Stimulated activated CD8-positive, alpha-beta memory T cell treated with anti-CD3 and anti-CD28 coated beads, Interleukin-4, amount 100 ng/mL, for 1 hour (primary cell): ENCODE measurements at places on chromosomes 1 and 21.

DNA sequence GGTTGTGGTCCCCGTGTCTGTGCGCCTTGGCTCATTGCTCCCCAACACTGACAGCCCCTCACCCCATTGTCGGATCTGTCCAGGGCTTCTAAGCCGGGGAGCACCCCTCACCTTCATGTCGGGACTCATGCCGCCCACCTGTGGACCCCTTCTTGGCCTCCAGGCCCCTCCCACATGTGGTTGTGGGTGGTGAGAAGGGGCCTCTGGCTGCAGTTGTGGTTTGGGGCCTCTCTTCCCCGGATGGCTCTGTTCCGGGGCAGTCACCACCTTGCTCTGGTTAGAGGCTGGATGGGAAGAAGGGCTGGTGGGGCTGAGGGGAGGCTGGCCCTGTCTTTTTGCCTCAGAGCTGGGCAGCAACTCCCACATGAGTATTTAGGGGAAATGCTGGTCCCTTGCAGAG, 158.6 kb upstream of the C1orf174 start:
- DNase-seq = no peak

DNA sequence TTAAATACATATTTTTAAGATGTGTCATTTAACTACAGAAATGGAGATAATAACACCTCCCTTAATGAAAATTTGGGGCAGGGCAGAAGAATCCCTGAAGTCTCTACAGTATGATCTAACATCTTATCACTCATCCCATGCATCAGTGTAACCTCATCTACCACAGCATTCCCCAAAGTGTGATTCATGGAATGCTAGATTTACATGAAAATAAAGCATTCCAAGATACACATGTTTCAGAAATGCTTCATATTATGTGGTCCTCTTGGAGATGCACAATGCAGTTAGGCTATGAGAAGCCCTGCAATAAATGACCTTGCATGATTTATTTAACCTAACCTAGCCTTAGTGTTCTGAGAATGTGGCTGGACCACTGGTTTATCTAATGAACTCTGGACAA, 166.9 kb upstream of the SYT6 start:
- DNase-seq = no peak

DNA sequence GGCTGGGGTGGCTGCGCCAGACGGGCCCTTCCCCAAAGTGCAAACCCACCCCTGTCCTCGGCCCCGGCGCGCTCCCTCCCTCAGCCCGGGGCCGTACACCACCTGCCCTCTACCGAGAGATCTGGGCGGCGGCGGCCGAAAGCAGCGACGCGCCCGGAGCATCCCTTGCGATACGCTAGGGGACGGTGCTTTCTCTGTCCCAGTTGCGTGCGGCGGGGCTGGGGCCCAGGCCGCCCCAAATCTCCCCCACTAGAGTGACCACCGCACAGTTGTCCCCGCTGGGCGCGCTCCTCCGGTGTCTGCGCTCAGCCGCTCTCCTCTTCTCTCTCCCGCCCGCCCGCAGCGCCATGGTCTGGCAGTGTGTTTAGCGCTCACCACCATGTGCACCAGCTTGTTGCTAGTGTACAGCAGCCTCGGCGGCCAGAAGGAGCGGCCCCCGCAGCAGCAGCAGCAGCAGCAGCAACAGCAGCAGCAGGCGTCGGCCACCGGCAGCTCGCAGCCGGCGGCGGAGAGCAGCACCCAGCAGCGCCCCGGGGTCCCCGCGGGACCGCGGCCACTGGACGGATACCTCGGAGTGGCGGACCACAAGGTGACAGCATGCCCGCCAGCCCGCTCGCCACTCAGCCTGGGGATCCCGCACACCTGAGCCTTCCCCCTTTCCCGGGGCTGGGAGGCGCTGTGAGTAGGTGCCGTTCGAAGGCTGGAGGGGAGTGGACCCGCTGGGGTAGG, 1.0 kb downstream of the ST6GALNAC5 start:
- DNase-seq = no peak

- DNase-seq = no peak
Measured at GRCh38 chr1:33410091-33410701, 20.7 kb downstream of the PHC2 start.

DNA sequence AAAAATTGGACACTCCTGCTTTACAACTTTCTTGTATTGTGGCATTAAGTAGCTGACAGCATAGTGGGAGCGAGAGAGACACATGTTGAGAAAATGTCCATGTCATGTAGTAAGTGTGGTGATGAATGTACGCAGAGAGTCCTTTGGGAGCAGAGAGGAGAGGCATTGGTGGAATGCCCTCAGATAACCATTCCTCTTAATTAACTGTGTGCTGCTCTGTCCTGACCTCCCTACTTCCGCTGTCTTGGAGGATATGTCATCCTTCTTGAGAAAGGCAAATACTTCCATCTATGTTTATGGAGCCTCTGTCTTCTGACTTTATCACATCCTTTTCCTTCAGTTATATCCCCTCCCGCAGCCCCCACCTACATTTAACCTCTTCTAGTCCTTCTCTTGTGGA, 38.4 kb downstream of the F3 start:
- DNase-seq = no peak

GRCh38 chr1:35564037-35564883, 6.7 kb downstream of the NCDN start:
- peak; percentile 67 for DNase-seq

GRCh38 chr1:9228609-9229008, 6.0 kb upstream of the H6PD start:
- no peak for DNase-seq

DNA sequence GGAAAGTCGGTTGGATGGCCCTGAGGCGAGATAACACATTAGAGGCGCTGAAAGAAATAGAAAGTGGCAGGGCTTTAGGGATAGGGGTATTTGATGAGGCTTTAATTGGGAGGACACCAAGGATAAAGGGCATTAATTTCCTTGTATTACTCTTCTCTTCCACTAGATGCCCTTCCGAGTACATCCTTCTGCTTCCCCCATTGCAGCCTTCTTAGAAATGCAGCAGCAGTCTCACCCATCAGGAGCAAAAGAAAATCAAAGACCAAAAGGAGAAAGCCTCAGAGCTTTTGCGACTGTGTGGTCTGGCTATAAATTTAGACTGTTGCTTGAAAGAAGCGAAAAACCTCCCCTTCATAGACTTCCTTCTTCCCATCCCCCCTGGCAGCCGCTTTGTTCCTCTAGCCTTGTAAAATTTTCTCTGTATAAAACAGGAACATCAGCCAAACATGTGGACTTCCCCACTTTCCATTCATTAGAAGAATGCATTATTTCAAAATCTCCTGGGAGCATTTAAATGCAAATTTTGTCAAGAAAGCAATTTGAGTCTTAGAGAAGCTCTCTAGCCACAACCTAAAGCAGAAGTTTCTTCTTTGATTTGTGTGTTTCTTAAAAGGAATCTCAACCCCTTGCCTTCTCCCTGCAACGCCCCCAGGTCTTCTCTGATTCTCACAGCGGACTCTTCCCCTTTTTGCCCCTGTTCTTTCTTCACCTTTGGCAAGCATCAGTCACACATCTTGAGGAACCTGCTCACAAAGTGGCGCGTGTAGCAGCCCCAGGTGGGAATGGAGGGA, 76.6 kb downstream of the NDUFS5 start:
- no peak for DNase-seq

- DNase-seq = no peak
Measured at GRCh38 chr21:10627316-10627863, 106.0 kb downstream of the TPTE start.

- no peak for DNase-seq
Measured at GRCh38 chr1:236112332-236112627, 30.1 kb upstream of the GPR137B start.

DNA sequence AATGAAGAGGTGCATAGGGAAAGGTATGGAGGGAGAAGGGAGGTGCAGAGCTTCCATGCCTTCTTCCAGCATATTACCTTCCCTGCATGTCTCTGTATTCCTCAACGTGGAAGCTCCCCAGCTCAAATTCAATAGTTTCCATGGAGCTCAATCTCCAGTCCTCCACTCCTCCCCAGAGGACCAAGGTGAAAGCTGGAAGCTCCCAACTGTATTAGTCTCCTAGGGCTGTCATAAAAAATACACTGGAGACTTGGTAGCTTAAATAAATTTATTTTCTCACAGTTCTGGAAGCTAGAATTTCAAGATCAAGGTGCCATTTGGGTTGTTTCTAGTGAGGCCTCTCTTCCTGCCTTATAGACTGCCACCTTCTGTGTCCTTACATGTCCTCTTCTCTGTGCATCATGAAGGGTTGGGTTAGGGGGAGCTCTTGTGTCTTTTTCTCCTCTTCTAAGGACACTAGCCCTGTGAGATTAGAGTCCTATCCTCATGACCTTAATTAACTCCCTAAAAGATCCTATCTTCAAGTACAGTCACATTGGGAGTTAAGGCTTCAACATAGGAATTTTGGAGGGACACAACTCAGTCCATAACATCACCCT, 21.9 kb upstream of the RABGGTB start:
- DNase-seq = no peak

GRCh38 chr1:12052997-12053686, 10.0 kb upstream of the TNFRSF8 start:
- DNase-seq = no peak

- no peak for DNase-seq
Measured at GRCh38 chr1:153880024-153880423, 42.7 kb downstream of the GATAD2B start.

- no peak for DNase-seq
Measured at GRCh38 chr21:27498025-27498424, 531.1 kb upstream of the ADAMTS5 start.

DNA sequence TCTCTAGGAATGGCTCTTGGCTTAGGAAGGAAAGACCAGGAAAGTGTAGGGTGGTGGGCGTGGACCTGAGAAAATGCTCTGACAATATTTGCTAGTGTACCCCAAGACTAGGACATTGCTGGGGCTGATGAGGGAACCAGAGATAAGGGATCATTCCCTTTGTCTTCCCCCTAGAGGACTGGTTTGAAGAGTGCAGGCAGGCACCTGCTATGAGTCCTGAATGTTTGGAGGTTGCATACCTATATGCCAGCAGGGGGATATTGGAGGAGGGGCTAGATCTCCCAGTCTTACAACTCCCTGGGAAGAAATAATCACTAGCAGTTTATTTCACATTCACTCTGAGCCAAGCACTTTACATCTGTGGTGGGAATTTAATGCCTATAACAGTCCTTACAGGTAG, 6.0 kb upstream of the BCL10 start:
- no peak for DNase-seq

DNA sequence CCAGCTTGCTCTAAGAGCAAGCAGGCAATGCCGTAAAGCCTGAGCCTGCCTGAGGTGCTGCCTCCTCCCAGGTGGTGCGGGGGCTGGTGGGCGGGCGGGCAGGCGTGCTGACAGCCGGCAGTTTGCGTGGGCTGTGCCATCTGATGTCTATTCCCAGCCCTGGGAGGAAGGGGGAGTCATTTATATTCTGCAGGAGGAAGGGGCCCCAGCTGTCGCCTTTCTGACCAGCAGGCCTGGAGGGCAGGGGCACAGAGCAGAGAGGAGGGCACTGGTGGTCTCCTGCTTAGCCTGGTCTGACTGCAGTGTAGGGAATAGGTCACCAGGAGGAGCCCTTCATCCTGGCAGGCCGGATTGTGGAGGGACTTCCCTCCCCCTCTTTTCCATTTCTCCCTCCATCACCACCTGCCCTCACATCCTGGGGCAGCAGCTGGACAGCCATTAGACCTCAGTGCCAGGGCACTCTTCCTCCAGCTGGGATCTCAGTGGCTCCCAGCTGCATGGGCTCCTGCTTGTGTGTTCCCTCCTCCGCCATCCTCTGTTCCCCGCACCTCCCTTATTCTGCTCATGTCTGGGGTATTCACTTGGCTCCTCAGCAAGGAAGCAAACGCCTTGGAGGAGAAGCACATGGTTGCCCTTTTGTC, 4.4 kb downstream of the CYB561D1 start:
- DNase-seq = no peak

DNA sequence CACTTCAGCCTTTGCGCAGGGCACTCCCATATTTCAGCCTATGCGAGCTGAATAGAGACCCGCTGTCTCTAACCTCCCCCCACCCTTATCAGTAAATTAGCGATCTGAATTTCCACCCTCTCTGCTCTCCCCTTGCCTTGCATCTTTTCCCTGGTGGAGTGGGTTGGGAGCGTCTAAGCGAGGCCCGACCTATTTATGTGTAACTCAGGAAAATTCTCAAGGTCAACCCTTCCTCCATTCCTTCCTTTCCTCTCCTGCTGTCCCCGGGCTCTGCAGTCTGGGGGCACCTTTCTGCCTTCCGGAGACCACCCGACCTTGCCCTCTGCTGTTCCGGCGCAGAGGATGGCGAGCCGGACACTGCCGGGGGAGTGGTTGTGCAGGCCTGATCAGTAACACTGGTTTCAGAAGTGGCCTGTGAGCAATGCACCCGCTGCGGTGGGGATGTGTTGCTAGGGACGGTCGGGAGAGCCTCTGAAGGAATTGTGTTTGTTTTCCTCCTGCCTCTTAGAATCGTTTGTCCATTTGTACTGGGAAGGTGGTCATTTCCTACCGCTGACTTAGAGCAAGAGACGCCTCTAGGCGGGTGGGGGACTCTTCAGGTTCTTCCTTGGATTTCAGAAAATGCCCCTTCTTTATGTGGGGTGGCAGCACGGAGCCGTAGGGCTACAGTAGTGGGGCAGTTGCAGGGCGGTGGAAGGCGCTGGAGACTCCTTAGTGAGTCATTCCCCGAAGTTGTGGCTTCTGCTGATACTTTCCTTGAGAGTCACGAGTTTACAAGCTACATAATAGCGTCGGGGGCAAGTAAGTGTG, 513 bp downstream of the MGST3 start:
- no peak for DNase-seq

DNA sequence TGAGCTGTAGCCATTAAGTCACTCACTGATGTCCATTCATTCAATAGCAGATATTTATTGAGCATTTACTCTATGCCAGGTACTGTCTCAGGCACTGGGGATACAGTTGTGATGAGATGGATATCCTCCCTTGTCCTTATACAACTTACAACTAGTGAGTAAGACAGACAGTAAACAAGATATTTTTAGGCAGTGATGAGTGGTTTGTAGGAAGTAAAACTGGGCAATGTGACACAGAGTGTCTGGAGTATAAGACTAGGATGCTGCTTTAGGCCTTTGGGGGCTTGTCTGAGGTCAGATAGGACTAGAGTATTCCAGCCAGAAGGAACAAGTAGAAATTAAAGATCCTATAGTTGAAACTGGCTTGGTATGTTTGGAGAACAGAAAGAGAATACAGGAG, 41.4 kb downstream of the NOS1AP start:
- no peak for DNase-seq

- DNase-seq = no peak
Measured at GRCh38 chr1:78176448-78176847, 130.7 kb downstream of the GIPC2 start.

GRCh38 chr1:93816970-93817678, 61.9 kb downstream of the DNTTIP2 start:
- no peak for DNase-seq

- DNase-seq = no peak
Measured at GRCh38 chr1:214331180-214331579, 50.2 kb downstream of the SMYD2 start.

DNA sequence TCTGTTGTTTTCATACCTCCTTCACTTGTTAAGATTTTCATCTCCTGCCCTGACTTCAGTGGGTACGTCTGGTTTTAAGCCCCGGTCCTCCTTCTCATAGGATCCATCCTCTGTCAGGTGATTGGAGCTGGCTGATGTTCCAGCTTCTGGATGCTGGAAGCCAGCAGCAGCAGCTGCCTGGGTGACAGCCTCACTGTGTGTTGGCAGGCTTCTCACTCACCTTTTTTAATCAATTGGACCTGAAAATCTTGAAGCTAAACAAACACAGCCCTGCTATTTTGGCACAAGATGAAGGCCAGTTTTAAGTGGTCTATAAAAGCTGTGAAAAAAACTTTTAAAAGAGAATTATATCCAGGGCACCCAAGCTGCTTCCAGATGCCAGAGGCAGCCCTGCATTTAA, 181.0 kb downstream of the DISC1 start:
- no peak for DNase-seq
